ENCODE measurements at places on chromosomes 5 and 9. TPM values are rescaled to one million over a fixed set of nuclear protein-coding genes. Genes with fewer than 3 reads are reported as not detected.

SNCAIP gene
- 5.1 TPM for total RNA-seq

LHX2 gene
- total RNA-seq, result not detected

DNAJC21 gene
- 64.4 TPM for total RNA-seq

NUTM2F gene
- not detected for total RNA-seq

SPEF2 gene
- total RNA-seq, result 6.9 TPM

KCNV2 gene
- not detected for total RNA-seq

SEMA6A gene
- total RNA-seq, result 0.26 TPM

ALAD gene
- 22.6 TPM for total RNA-seq
